ENCODE measurements at places on chromosomes 1 and 21.

DNA sequence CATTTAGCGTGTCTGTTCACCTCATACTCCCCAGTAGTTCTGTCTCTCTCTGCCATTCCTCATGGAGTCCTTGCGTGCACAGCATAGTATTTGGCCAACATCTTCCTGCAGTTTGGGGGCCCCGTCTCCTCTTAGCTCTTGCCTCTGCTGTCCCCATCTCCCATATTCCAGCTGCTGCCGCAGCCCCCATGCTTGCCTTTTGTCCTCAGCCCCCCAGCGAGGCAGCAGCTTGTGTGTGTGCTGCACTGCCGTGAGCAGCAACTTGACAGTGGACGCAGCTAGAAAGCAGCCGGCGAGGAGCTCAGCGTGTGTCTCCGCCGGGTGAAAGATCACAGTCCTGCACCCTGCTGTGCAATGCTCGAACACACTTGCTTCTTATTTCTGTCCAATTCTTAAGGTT, 164.2 kb upstream of the COL6A1 start:
- no peak for DNase-seq

DNA sequence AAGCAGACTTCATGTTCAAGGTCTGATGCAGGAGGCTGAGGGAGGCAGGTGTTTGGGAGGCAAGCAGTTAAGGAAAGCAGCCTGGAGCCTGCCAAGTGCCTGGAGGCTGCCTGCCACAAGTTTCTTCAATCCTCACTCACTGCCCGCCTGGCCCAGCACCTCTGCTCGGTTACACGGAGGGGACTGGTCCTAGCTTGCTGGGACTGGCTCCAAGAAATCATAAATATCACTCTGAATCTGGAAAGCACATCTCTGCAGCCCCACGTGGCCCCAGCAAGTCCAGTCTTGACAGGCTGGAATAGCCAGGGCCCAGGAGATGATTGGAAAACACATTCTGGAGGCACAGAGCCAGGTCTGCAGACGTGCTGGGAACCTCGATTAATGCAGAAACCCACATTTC, 83.9 kb downstream of the BCAR3 start:
- DNase-seq: no peak

DNA sequence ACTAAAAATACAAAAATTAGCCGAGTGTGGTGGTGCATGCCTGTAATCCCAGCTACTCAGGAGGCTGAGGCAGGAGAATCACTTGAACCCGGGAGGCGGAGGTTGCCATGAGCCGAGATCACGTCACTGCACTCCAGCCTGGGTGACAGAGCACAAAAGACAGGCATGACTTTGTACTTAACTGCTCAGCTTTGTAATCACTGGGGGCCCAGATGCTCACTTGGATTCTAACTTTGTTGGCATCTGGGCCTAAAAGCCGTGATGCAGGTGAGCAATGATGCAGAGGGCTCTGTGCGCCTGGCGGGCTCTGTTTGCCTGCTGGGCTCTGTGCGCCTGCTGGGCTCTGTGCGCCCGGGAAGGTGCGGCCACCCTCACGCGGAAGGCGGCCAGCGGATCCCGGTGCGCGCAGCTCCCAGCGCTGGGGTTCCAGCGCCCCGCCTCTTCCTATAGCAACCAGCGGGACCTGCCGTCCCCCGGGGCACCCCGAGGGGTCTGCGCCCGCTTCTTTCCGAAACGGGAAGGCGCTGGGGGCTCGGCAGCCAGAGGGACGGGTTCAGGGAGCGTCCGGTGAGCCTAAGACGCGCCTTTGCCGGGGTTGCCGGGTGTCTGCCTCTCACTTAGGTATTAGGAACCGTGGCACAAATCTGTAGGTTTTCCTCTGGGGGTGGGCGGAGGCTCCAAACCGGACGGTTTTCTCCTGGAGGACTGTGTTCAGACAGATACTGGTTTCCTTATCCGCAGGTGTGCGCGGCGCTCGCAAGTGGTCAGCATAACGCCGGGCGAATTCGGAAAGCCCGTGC, 31.7 kb downstream of the PRMT2 start:
- DNase-seq: no peak

GRCh38 chr1:246110343-246111219, 396.5 kb downstream of the SMYD3 start:
- DNase-seq: no peak

GRCh38 chr1:162113419-162113818, 43.9 kb downstream of the NOS1AP start:
- DNase-seq: no peak

- no peak for DNase-seq
Measured at GRCh38 chr1:212520299-212520698, 87.6 kb downstream of the NENF start.

GRCh38 chr1:147243841-147244240, 1.4 kb downstream of the CHD1L start:
- DNase-seq: no peak

DNA sequence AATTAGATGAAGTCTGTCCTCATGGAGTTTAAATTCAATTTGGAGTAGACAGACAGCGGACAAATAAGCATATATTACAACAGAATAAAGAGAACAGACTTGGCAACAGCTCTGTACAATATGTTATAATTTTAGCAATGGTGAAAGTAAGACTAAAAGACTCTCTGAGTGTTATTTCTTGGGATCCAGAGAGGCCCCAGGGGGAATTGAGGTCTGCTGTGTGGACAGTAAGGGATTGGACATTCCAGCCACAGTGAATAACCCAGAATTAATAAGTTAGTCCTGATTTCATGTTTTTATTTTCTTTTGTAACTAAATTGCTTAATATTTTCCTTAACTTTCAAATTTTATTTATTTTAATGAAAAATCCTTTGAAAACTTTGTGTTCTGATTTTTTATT, 101.7 kb downstream of the PATJ start:
- DNase-seq: no peak

DNA sequence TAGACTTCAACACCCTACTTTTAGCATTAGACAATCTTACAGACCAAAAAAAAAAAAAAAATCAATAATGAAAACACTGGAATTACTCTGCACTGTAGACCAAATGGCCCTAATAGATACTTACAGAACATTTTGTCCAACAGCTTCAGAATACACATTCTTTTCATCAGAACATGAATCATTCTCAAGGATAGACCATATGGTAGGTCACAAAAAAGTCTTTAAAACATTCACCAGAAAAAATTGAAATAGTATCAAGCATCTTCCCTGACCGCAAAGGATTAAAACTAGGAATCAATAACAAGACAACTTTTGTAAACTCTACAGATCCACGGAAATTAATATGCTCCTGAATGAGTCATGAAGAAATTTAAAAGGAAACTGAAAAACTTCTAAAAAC, 22.5 kb downstream of the ZNF670 start:
- DNase-seq: no peak
